ENCODE measurements at places on chromosomes 11 and 22.

DNA sequence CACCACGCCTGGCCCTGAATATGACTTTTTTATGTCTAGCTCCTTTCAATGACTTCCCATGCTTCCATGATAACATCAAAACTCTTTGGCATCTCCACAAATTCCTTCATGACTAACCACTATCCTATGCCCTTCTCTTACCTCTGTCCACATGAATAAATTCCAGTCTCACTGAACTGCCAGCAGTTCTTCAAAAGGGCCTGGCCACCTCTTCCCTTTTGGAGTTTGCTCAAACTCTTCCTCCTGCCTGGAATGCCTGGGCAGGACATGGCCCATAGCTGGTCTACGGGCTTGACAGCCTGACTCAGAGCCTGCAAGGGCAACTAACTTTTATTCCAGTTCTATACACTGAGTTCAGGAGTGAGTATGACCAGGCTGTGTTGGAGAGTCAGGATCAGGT is 41.8 kb upstream of the ZBTB16 start:
- no peak for DNase-seq

- no peak for DNase-seq
Measured at GRCh38 chr22:17064498-17065100, 20.2 kb upstream of the IL17RA start.

- no peak for DNase-seq
Measured at GRCh38 chr11:120219232-120219937, 8.6 kb downstream of the OAF start.

- no peak for DNase-seq
Measured at GRCh38 chr22:46472722-46473016, 64.8 kb downstream of the CELSR1 start.

GRCh38 chr22:20576445-20576816 is 69.0 kb downstream of the MED15 start:
- no peak for DNase-seq

Measured in stimulated activated CD4-positive, alpha-beta T cell treated with anti-CD3 and anti-CD28 coated beads, Interleukin-12 subunit alpha, Interleukin-12 subunit beta, amount 100 ng/mL, for 4 hours (primary cell).